ENCODE measurements at places on chromosomes 16 and 17. TPM values are rescaled to one million over a fixed set of nuclear protein-coding genes. Genes with fewer than 3 reads are reported as not detected.

GRCh38 chr16:21650521-21650920 is 1.9 kb downstream of the IGSF6 start:
- no peak for DNase-seq

DNA sequence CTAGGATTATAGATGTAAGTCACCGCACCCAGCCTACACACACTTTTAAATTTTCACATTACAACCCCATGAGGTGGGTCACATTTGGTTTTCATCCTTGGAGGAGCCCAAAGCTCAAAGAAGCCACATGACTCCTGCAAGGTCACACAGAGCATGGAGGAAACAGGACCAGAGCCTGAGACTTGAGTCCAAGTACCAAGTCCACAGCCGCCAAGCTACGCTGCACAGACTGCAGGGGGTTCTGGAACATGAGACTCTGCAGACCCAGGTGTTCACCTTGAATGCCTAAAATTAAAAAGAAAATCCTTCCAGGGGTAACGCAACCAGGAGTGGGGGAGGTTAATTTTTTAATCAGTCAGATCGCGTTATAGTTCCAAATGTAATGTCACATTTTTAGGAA is 150.2 kb downstream of the ZFHX3 start:
- no peak for DNase-seq

GRCh38 chr17:7508846-7509245 is 24.7 kb downstream of the POLR2A start:
- no peak for DNase-seq

SPIRE2 gene
- total RNA-seq, result 1.2 TPM

DNA sequence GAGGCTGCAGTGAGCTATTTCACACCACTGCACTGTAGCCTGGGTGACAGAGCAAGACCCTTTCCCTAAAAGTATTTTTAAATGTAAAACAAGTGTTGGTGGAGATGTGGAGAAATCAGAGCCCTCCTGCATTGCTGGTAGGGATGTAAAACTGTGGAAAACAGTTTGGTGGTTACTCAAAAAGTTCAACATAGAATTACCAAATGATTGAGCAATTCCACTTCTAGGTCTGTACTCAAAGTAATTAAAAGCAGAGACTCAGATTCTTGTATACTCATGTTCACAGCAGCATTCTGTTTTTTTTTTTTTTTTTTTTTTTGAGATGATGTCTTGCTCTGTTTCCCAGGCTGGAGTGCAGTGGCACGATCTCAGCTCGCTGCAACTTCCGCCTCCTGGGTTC is 141.8 kb downstream of the PITPNC1 start:
- DNase-seq, result no peak

DNA sequence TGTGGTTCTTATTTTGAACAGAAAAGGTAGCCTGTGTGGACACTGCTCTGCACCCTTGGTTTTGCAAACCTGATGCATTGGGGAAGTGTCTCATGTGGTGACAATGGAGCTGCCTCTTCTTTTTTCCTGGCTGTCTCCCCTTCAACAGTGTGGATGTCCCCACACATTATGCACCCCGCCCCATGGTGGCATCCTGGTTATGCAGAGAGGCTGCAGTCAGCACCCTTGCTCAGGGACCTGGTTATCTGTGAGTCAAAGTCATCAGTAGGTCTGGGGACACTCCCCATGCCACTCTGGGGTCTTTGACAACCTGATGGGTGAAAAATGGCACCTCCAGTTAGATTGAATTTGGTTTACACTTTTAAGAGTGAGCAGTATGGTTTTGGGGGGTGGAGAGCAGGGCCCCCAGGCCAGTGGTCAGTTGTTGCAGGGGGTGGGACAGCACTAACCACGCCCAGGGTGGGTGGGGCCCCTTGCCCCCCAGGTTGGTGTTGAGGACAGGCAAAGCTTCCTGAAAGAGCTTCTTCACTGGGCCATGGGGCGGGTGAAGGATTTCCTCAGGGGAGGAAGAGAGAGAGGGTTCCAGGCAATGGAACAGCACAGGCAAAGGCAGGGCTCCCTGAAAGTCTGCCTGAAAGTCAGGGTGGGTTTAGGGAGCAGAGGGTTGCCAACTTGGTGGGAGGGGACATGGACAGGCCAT is 24.6 kb upstream of the KCNJ12 start:
- DNase-seq, result no peak

Data from uterus (tissue), 4 donors.